ENCODE measurements at places on chromosomes 12 and 14.
A peak's percentile ranks its signal among the peaks of the same experiment; 100 is the strongest.

GRCh38 chr12:43370263-43370662 lies 181.7 kb downstream of the ADAMTS20 start:
- DNase-seq = no peak

DNA sequence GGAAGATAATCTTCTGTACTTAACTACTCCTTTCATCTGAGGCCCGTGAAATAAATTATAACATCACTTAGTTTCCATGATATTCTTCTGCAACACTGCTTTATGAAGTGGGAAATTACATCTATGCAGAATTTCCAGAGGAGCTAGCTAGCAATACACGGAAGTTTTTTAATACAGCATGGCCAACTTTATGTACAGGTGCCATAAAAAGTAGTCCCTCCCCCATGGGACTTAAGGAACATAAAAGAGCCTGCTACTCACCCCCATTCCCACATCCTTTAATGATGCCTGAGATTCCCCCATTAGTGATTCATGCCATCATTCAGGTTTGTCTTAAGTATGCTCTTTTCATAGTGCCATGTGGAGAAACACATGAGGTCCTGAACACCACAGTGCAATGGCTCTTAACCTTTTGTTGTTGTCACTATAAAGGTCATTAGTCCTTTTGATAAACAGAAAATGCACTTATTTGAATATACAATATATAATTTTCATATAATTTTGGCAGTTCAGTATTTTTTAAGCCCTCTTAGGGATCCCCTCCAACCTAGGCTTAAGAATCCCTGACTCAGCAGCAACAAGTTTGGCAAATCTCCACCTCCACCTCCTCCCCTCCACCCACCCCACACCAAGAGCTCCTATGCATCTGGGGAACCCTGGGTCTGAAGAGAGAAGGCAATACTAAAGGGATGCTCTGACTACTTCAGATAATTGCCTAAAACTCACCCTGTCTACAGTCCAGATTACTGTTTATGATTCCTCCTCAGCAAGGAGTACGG lies 37.3 kb downstream of the DCAF5 start:
- DNase-seq = no peak

GRCh38 chr12:32025906-32026305 lies 66.7 kb downstream of the RESF1 start:
- DNase-seq = no peak

DNA sequence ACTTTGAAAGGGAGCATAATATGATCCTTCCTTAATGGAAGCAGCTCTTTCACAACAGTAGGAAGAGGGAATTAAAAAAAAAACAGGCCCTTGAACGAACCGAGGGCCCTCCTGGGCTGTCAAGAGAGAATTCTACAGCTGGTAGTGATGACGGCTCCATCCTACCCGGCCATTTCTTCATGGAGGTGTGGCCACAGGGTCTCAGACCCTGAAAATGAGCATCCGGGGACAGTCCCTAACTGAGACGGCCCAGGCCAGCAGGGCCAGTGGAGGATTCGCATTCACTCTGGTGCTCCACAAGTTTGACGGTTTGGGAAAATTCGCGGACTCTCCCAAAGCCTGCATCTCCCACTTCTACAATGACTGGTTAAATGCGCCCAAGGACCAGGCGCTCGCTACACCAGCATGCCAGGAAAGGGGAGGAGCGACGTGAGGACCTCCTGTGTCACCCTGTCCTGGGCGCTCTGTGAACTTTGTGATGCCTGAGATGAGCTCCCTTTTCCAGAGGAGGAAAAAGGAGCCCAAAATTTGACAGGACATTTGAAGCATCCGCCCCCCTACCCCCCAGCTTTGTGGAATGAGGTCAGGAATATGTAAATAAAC lies 66.8 kb downstream of the BCL11B start:
- DNase-seq = no peak

- no peak for DNase-seq
These were observed 41.0 kb upstream of the KCNJ8 start for GRCh38 chr12:21815306-21816062.

GRCh38 chr12:131525795-131526508 lies 184.9 kb upstream of the SFSWAP start:
- DNase-seq = no peak

GRCh38 chr14:104753528-104754212 lies 723 bp downstream of the SIVA1 start:
- no peak for DNase-seq

- no peak for DNase-seq
These were observed 121.3 kb downstream of the KCNMB4 start for GRCh38 chr12:70487440-70487839.

- DNase-seq = peak; percentile 69
These were observed 111.4 kb downstream of the EGLN3 start for GRCh38 chr14:33839193-33840076.

DNA sequence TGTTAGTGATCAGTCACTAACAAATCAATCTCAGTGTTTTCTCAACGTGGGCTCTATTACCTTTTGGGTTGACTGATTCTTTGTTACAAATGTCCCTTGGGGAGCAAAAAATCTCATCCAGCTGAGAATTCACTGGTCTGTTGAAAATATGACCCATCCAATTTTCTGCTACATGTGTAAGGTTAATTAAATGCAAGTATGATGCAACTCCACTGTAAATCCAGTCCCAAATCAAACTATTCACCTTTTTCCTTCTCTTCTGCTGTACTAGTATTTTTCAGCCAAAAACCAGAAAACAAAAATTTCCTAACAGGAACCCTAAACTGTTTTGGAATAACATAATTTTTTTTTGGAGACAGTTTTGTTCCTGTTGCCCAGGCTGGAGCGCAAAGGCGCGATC lies 2.2 kb downstream of the ERH start:
- DNase-seq = no peak

DNA sequence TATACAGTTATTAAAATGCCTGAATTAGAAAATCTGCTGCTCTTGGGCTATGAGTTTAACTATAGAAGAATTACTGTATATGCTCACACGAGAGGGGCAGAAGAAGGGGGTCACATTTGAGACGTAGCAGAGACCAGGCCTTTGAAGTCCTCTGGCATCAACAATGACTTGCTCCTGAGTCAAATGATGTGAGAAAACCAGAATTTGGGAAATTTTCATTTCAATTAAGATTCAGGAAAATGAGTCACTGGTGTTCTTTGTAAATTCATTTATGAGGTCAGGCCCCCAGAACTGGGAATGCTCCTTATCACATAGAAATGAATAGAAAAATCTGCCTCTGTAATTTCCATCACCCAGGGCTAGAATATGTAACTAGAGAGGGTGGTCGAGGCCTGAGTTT lies 92.9 kb downstream of the APAF1 start:
- DNase-seq = no peak

DNA sequence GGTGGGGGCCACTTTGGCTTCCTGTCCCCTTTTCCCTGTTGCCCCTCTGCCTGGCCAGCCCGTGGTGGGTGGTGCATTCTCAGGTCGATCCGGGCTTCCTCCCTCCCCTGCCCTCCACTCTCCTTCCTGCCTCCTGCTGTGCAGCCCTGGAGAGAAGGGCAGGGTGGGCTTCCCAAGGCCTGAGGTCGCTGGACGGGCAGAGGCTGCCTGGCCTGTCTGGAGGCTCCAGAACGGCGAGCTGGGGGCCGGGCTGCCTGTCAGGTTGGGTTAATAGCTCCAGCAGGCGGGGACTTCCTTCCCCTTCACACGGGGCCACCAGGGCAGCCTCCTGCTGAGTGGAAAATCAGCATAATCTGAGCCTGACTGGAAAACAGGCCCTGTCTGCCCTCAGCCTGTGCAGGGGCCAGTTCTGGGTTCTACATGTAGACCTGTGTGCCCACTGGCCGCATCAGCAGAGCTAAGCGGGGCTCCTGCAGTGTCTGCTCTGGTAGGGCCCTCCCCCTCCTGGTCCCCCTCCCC lies 11.3 kb downstream of the KIF26A start:
- DNase-seq = no peak

DNA sequence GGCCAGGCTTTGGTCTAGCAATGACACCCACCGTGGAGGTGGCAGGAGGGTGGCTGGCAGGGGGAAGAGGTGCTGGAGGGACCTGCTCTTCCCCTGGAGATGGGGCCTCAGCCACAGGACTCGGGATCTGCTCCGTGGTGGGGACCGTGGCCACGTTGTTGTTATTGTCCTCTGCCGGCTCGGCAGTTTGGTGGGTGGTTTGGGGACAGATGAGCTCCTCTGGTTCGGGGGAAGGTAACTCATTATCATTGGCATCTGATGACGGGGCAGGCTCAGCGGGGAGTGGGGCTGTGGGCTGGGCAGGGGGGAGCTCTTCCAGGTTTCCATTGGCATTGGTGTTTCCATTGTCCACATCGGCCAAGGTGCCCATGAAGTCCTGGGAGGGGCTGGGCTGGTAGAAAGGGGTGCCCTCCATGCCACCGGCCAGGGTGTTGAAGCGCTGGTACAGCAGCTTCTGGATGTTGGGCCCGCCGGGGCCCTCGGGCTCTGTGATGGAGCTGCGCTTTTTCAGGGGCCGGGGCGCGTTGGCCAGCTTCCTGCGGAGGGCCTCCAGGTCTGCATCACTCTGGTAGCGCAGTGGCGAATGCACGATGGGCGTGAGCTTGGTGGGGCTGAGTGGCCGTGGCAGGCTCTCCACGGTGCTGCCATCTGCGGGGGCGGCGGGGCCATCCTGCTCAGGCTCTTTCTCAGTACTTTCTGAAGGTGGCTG lies 24.3 kb downstream of the ZFYVE21 start:
- DNase-seq = no peak

- no peak for DNase-seq
These were observed 8.1 kb downstream of the TXNRD1 start for GRCh38 chr12:104223712-104224111.

DNA sequence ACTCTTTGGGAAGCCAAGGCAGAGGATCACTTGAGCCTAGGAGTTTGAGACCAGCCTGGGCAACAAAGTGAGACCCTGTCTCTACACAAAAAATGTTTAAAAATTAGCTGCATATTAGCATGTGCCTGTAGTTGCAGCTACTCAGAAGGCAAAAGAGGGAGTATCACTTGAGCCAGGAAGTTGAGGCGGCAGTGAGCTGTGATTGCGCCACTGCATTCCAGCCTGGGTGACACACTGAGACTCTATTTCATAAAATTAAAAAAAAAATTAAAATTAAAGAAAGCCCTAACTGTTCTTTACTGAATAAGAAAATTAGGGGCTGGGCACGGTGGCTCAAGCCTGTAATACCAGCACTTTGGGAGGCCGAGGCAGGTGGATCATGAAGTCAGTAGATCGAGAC lies 27.0 kb downstream of the SENP1 start:
- no peak for DNase-seq

- no peak for DNase-seq
These were observed at the start of gene IFNG-AS1 for GRCh38 chr12:67989184-67989920. Gene IFNG-AS1 (plus strand): TSS chr12:67989447.

DNA sequence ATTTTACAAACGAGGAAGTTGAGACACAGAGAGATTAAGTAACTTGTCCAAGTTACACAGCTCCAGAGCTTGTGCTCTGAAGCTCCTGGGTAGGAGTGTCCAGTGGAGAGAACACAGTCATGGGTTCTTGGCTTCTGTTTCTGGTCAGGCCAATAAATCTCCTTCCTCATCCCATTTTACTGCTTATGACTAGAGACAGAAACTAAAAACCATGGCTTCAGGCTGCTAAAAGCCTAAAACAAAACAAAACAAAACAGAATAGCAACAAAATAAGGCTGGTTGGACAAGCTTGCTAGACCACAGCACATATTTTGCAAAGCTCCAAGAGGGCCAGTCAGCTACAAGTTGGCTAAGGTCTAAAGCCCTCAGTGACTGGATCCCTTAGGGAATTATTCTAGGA lies 49.8 kb downstream of the PTGER2 start:
- DNase-seq = no peak

DNA sequence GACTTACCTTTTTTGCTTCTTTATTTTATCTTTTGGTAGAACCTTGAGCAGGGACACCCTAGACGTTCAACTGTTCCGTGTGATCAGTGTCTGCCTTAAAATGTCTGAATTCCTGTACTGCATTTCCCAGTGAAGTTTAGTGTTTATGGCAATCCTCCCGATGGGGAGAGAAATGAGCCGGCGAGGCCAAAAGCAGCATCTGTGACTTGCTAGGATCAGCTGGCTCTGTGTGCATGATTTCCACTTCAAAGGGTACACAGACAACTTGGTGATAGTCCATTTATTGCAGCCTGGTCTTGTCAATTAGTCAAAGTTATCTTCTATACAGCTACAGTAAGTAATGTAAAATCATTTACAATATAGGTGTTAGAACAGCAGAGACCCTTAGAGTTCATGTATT lies 768.5 kb downstream of the DIO2 start:
- DNase-seq = no peak

DNA sequence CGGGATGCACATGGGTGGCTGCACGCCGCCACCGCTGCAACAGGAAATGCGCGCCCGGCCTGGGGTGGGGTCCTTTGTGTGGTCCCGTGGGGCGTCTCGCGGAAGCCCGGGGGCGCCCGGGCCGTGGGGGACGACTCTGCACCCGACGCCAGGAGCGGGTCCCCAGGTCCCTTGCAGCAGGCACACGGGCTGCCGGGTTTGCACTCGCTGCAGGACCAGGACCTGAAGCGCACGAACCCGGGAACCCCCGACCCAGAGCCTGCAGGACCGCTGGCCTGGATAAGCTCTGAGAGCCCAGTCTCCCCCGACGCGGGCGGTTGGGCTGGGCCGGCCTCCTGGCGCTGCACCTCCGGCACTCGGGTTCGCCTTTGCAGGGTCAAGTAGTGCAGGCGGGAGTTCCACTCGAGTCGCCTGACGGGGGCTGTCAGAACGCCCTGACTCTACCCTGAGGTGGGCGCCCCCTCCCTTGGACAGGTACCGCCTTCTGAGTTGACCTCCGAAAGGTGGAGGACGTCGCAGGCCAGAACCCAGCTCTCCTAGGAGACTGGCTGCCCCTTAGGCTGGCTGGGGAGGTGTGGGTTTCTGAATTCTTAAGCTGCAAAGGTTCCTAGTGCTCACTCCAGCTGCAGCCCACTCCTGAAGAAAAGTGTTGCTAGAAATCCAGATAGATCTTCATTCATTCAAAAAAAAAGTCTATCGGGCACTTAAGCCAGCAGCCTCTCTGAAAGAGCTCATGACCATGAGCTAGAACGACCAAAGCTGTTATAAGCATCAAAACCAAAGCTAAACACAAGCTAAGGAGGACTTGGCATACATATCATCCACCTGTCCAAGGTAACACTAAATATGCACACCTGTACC lies 68.0 kb downstream of the RNF34 start:
- DNase-seq = no peak

- no peak for DNase-seq
These were observed 29.6 kb downstream of the CRADD start for GRCh38 chr12:93706824-93707223.

- no peak for DNase-seq
These were observed 51.1 kb upstream of the TCL1A start for GRCh38 chr14:95765051-95765450.

GRCh38 chr14:71855399-71856036 lies 76.7 kb upstream of the RGS6 start:
- peak; percentile 47 for DNase-seq

GRCh38 chr14:53278602-53279506 lies 125.7 kb upstream of the DDHD1 start:
- no peak for DNase-seq

GRCh38 chr14:55451398-55451797 lies 11.0 kb upstream of the TBPL2 start:
- DNase-seq = no peak

- DNase-seq = no peak
These were observed 1.1 kb downstream of the LRP6 start for GRCh38 chr12:12265571-12266388.

All from NCI-H1105 (cell line).